ENCODE measurements at places on chromosomes 13 and 19.
A peak's percentile ranks its signal among the peaks of the same experiment; 100 is the strongest.

DNA sequence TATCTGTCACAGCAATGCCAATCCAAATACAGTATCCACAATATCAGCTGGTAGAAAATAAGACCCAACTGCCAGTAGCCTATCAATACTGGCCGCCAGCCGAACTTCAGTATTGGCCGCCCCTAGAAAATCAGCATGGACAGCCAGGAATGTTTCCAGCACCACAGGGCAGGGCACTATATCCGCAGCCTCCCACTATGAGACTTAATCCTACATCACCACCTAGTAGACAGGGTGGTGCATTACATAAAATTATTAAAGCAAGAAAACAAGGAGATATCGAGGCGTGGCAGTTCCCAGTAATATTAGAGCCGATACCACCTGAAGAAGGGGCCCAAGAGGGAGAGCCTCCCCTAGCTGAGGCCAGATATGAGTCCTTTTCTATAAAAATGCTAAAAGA lies 111.3 kb downstream of the ZNF486 start:
- no peak for DNase-seq

- no peak for DNase-seq
Observed at GRCh38 chr13:33694546-33694945, 123.4 kb upstream of the RFC3 start.

DNA sequence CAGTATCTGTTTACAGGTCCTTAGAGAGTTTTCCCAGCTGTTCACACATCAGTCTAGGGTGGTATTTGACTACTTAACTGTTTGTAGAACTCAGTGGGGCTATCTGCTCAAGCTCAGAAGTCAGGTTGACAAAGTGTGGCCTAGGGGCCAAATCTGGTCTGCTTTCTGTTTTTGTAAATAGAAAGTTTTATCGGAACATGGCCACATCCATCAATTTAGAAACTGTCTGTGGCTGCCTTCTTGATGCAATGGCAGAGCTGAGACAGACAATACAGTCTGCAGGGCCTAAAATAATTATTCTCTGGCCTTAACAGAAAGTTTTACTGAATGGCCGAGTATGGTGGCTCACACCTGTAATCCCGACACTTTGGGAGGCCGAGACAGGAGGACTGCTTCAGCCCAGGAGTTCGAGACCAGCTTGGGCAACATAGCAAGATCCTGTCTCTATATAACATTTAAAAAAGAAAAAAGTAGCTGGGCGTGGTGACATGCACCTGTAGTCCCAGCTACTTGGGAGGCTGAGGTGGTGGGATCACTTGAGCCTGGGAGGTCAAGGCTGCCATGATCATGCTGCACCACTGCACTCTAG lies 2.4 kb downstream of the SMG9 start:
- no peak for DNase-seq

DNA sequence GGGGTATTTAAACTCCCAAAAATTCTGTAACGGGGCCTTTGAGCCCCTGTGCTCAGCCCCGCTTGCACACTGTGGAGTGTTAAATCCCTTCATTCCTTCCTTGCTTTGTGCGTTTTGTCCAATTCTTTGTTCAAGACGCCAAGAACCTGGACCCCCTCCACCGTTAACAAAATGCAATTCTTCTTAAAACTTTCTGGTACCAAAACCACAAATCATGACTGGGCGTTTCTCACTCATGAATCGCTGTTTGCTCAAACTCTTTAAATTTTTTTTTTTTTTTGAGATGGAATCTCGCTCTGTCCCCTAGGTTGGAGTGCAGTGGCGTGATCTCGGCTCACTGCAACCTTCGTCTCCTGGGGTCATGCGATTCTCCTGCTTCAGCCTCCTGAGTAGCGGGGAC lies 881 bp downstream of the ZNF20 start:
- peak; percentile 35 for DNase-seq

DNA sequence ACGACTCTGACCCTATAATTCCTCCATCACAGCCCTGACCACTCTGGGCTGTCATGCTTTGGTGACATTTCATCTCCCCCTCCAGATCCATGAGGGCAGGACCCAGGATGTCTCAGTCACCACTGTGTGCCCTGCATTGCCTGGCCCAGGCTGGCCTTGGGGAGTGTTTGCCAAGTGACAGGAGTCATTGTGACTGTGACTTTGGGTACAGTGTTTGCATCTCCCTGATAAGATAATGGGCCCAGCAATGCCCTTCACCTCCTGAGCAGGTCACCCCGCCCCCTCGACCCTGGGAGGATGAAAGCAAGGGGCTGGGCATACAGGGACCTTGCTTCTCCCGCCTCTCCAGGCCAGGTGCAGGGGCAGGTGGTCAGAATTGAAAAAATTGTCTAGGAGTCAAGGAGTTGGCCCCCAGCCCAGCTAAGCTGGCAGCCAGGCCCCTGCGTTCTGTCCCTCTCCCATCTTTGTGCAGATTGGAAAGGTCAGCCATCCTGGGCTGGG lies 5.9 kb upstream of the ATP4A start:
- no peak for DNase-seq

DNA sequence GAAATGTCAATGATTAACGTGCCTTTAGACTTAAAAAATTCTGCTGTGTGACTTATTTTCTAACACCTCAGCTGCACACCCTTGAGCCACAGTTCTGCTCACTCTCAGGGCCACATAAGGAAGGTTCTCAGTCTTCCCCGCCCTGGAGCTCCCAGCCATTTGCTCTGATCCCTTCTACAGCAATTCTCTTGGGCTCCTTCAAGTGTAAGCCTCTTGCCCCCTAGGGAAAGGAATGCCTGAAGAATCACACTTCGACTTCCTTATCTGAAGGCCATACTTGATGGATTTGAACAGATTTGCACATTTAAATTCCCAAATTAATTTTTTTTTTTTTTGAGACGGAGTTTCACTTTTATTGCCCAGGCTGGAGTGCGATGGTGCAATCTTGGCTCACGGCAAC lies 44.2 kb downstream of the RASA3 start:
- no peak for DNase-seq

- DNase-seq: peak; percentile 62
Observed at GRCh38 chr13:79491715-79492114, 10.8 kb downstream of the NDFIP2 start.
